ENCODE measurements at places on chromosomes 6 and 20.

DNA sequence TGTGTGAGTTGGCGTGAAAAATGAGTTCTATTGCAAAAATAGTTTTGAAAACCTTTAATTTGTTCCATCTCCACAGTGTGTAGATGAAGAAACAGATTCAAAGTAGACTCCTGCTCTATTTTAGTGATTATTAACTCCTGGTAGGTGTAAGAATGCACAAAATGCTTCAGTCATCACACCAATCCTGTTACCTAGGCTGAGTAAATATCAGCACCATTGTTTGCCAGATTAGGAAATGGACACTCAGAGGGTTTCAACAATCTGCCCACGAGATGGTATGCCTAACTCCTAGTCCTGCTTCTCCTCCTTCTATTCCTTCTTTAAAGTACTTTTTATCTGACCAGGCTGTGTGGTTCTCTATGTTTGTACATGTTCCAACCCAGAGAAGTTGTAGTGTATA is 108.9 kb upstream of the AHI1 start:
- no peak for DNase-seq

GRCh38 chr6:114366899-114367298 is 24.1 kb upstream of the HS3ST5 start:
- no peak for DNase-seq

DNA sequence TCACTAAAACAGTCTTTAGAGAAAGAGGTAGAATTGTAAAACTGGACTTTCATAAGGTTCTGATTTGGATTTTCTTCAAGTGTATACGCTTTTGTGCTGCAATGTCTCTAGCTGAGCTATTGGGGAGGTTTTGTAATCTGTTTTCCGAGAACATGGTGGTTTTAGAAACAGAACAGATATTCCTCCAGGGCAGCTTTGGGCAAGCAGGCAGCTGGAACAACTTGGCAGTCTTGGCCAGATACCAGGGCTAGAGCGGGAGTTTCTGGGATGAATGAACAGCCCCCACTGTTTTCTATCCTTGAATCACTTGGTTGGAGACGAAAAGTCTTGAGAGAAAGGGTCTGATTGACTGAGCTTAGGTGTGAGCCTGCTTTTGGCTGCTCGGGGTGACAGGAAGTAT is 17.1 kb upstream of the ARMC2 start:
- no peak for DNase-seq

GRCh38 chr6:168049706-168050224 is 29.2 kb downstream of the FRMD1 start:
- no peak for DNase-seq

- no peak for DNase-seq
Measured at GRCh38 chr6:134119486-134119885, 67.1 kb upstream of the SLC2A12 start.

DNA sequence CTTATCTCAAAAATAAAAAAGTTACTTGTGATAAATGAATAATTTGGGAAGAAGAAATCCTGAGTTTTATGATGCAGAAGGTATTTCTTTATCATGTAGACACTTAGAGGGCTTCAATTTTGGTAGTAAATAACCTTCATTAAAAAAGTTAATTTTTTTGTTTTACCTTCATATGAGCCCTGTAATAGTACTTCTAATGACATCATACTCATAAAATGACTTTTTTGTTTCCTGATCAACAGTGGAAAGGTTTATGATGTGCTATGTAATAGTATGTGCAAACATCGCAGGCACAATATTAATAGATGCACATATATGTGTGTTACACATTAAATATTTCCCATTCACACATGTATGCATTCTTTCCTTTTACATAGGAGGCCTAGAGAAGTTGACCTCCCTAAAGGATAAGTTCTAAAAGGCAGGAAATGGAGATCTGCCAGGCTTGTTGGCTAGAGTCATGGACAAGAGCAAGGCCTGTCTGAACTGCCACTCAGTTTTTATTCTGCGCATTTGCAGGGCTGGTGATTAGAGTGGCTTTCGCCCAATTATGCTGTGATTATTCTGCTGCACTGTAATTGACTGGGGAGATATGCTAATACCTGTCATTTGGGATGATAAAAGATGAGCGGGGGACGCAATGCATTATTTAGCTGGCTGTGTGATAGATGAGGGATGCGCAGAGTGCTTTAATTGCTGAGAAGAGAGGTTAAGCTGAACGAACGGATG is 272.6 kb downstream of the TMEM242 start:
- no peak for DNase-seq

- DNase-seq, result no peak
Measured at GRCh38 chr6:157695301-157696040, 127.6 kb upstream of the SNX9 start.

DNA sequence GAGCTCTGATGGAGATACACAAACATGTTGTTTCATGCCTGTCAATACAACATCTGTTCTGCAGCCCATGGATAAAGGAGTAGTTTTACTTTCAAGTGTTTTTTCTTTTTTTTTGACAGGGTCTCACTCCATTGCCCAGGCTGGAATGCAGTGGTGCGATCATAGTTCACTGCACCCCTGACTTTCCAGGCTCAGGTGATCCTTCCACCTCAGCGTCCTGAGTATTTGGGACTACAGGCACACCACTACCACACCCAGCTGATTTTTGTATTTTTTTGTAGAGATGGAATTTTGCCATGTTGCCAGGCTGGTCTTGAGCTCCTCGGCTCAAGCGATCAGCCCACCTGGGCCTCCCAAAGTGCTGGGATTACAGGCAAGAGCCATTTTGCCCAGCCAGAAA is 97.0 kb downstream of the SMAP1 start:
- DNase-seq, result no peak

GRCh38 chr20:57893366-57893999 is 183.7 kb upstream of the PMEPA1 start:
- DNase-seq, result no peak

DNA sequence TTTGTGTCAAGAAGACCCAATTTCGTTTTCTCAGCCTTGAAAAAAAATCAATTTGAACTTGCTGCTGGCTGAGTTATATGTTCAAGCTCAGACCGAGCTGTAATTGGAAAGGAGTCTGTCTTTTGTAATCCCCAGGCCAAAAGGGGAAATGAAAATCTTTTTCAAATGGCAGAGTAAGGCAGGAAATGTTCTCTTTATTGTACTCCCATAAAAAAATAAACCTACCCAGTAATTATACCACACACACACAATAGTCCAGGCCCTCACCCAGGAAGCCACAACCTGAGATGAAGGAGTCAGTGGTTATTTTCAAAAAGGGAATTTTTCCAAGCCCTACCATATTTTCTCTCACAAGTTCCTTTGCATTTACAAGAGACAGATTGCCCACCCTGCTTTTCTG is 45.3 kb downstream of the CLIC5 start:
- no peak for DNase-seq

DNA sequence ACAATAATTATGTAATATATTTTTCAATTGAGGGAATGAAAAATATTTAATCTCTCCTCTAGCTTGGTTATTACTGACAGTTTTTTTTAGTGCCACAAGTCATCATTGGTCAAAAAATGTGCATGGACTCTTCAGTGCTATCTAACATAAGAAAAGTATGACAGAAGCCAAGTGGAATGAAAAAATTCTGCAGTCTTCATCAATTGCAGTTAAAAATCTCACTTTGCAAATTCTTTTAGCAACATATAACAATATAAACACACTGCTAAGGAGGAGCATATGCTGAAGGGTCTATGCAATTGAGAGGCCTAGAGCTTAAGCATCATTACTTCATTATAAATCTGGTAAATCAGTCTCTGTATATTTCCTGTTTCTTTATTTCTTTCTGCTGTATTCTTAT is 175.1 kb downstream of the ARHGAP18 start:
- DNase-seq, result no peak

GRCh38 chr6:110307368-110307767 is 50.8 kb downstream of the METTL24 start:
- no peak for DNase-seq

- DNase-seq, result peak; percentile 13
Measured at GRCh38 chr20:37640600-37641561, 52.9 kb upstream of the CTNNBL1 start.

DNA sequence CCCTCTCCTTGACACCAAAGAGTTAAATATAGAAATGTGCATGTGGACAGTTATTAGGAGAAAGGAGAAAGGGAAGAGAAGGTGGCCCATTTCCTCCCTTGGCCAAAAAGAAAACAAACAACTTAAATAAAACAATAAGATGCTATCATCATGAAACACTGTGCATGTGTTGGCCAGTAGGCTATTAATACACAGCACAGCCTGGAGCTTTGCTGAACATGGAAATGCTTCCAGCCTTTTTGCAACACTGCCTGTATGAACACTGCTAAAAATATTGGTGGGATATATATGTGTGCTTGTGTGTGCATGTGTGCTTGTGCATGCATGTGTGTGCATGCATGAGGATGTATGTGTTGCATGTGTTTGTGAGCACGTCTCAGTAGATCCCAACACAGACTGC is 100.4 kb downstream of the LY86 start:
- DNase-seq, result no peak

GRCh38 chr6:155158030-155158843 is 105.6 kb upstream of the CLDN20 start:
- no peak for DNase-seq

- DNase-seq, result peak; percentile 35
Measured at GRCh38 chr20:47455133-47456040, 46.3 kb upstream of the NCOA3 start.

- DNase-seq, result no peak
Measured at GRCh38 chr6:108720827-108721226, 127.4 kb upstream of the ARMC2 start.

DNA sequence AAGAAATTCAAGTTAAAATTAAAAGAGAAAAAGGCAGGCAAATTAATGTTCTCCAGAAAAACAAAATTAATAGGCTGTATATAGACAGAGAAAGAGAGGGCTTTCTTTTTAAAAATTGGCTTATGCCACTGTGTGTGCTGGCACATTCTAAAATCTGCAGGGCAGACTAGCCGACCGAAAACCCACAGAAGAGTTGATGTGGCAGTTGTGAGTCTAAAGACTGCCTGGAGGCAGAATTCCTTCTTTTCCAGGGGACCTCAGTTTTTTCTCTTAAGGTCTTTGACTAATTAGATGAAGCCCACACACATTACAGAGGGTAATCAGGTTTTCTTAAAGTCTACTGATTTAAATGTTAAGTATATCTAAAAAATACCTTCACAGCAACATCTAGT is 85.7 kb downstream of the GJA1 start:
- DNase-seq, result no peak

DNA sequence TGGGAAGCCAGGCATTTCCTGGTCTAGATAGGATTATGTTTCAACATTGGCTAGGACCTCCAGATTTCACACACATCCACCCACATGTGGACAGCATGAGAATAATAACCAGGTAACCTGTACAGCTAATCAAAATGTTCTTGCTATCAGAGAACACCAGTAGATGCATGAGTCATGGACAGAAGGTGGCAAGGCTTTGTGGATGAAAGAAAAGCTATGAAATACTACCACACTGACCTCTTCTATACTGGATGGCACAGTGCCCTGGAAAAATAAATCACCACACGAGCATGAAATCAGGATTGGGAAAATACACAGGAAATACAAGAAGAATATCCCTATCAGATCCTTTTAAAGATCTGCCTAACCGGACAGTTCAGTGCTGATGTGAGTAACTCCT is 113.0 kb downstream of the GMDS start:
- no peak for DNase-seq

DNA sequence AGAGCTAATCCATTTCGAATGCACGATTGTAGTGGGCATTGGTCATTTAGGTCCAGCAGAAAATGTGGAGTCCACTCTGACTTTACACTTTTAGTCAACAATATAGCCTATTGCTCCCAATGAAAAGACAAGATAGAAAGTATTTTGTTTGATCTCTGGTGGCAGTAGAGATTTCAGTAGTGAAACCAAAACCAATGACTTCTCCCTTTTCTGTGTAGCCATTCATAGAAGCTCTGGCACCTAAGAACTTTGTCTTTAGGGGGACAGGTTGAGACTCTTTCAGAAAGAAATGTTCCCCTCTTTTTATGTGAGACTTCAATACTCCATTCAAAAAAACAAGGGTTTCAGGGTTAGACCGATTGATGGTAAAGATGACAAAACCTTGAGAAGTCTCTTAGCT is 510.8 kb upstream of the POU3F2 start:
- no peak for DNase-seq

DNA sequence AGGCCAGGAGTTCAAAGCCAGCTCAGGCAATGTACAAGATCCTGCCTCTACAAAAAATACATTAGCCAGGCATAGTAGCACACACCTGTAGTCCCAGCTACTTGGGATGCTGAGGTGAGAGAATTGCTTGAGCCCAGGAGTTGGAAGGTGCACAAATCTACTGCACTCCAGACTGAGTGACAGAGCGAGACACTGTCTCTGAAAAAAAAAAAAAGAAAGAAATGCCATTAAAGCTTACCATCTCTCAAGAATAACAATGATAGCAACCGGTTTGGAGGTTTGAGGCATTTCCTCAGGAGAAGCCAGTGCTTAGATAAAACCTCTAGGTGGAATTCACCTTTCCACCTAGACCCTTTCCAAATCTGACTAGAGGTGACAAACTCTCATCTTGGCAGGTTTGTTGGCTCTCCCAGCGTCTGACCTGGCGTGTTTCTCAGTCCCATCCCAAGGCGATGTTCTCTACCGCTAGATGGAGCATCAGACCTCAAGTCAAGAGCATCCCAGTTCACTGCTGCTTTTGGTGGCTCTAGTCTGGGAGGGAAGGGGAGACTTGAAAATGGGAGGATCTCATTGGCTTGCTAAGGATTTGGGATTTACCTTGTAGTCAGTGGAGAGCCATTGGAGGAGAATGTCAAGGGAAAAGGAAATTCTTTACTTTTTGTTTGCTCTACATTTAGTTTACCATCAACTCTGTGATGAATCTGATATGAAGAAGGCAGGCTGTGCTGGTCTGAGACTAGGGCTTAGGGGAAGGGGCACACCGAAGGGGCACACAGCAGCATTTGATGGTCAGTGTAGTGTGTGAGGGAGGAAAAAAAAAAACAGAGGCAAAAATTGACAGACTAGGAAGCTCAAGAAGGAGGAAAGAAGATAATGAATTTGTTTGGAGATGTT is 67.9 kb downstream of the NCOA7 start:
- peak; percentile 83 for DNase-seq

- DNase-seq, result no peak
Measured at GRCh38 chr6:77814119-77814518, 161.3 kb downstream of the MEI4 start.

DNA sequence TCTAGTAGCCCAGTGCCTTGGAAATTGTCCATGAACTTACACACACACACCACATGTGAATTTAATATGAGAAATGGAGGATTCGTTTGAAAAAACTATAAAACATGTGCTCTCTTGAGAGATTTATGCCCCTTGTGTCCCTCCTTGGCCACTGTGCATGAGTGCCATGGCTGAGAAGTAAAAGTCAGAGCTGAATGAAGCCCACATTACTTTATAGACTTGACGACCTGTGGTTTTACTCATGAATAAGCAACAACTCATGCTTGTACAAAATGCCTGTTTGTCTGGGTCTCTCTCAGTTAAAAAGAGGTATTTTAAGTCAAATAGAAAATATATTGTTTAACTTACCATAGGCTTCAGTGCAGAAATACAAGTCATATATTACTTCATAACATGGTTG is 102.7 kb downstream of the KCNQ5 start:
- no peak for DNase-seq
